ENCODE measurements at places on chromosomes 4 and X. TPM values are rescaled to one million over a fixed set of nuclear protein-coding genes. Genes with fewer than 3 reads are reported as not detected.

The CLIC2 gene
- total RNA-seq: 7.2 TPM

The CHRDL1 gene
- not detected for total RNA-seq

- peak; percentile 49 for DNase-seq
These were observed 93.8 kb downstream of the C4orf51 start for GRCh38 chr4:145773581-145774234.

- DNase-seq: no peak
These were observed 32.9 kb upstream of the DSPP start for GRCh38 chr4:87575408-87575807.

DNA sequence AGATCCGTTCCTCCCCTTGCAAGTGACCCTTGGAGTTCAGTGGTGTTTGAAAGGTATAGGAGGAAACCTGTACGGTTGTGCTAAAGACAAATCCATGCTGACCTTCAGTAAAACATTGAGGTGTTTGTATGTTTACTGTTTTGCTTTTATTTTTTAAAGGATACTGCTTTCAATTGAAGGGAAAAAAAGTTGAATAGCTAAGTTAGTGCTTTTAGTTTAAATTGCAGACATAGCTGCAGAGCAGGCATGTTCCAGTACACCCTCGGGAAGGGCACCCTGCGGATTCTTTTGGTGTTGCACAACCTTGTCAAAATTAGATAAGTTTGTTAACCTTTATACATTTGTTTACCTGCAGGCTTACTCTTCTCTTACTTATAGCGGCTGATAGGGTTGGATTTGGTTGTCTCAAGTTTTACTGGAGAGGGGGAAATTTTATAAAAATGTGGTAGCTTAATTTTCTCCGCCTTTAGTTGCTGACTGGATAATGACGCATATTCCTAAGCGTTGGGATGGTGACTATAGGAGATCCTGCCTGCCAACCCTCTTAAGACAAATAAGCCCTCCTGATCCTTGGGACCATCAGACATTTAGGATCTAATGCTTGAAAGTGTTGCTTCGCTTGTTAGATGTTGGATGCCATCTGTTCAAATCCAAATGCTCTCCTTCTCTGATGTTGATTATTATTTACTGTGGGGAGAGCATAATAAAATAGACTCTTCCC lies 2.0 kb downstream of the RAPGEF2 start:
- no peak for DNase-seq

DNA sequence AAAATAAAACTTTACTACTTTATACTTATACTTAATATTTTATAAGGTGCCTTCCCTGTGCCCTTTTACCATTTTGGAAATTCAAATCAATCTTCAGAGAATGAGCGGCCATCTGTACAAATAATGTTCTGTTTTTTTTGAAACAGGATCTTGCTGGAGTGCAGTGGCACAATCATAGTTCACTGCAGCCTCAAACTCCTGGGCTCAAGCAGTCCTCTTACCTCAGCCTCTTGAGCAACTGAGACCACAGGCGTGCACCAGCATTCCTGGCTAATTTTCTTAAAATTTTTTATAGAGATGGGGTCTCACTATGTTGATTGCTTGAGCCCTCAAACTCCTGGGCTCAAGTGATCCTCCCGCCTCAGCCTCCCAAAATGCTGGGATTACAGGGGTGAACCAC lies 53.5 kb downstream of the FAM114A1 start:
- DNase-seq: no peak

DNA sequence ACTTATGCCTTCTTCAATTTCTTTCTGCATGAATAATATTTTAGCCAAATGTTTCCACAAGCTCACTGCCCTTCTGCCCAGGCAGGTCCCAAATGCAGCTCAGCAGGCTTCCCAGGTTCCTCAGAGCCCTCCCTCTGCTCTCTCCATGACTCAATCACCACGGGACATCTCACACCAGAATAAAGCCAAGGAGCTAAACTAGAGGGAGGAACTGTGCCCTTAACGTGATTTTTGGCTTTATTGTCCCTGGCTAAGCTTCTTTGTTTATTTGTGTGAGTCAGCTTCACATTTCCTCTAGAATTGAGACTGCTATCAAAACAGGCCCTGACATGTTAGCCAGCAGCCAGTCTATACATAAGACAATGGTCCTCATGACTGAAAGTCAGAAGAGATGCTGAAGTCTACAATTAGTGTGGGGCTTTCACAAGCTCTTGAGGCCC lies 186.4 kb upstream of the GALNT7 start:
- no peak for DNase-seq
